Cortex of kidney (tissue), 1 donor: ENCODE measurements at places on chromosomes 3 and 15.

GRCh38 chr3:190481779-190482178 lies 32.1 kb upstream of the TMEM207 start:
- no peak for DNase-seq

GRCh38 chr15:52097180-52097579 lies 15.4 kb downstream of the BCL2L10 start:
- DNase-seq, result no peak

- no peak for DNase-seq
Observed at GRCh38 chr3:151282921-151283320, 4.6 kb upstream of the P2RY14 start.

GRCh38 chr3:156474560-156475389 lies 80.1 kb downstream of the SSR3 start:
- no peak for DNase-seq

- no peak for DNase-seq
Observed at GRCh38 chr15:43253431-43254403, 13.0 kb downstream of the TGM5 start.

DNA sequence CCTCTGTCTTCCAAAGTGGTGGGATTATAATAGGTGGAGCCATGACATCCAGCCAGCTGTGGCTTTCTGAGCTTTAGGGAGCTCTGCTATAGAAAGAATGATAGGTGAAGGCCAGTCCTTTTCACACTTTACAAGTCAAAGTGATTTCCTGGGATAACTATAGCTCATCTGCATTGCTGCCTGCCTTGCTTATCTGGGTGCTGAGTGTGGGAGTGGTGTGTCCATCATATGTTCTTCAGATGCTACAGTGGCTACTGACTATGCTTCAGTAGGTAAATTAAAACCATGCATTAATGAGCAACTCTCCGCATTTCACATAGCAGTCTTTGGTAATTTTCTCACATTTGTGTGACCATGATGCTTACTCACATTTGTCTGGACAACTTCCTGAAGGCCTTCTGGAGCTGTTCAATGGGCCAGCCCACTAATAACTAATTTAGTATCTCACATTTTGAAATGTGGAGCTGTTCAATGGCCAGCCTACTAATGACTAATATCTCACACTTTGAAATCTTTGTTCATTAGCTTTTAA lies 23.4 kb downstream of the RHOA start:
- no peak for DNase-seq

- DNase-seq, result no peak
Observed at GRCh38 chr3:17640466-17640865, 102.0 kb downstream of the TBC1D5 start.

DNA sequence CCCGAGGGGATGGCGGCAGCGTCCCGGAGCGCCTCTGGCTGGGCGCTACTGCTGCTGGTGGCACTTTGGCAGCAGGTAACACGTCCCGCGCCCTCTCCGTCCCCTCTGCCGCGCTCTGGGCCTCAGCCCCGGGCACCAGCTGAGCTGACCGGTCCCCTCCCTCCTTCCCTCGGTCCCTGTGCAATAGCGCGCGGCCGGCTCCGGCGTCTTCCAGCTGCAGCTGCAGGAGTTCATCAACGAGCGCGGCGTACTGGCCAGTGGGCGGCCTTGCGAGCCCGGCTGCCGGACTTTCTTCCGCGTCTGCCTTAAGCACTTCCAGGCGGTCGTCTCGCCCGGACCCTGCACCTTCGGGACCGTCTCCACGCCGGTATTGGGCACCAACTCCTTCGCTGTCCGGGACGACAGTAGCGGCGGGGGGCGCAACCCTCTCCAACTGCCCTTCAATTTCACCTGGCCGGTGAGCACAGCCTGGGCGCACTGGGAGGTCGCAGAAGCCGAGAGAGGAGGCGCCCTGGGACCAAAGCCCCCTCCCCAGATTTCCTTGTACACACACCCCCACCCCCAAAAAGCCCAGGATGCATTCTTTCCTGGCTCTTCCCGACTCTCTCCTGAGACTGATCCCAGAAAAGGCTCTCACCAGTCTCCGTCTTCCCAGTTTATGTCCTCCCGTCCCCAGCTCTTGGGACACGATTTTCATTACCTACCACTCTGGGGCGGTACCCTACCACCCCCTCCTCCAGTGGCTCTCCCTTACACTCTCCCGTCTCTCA lies 705 bp downstream of the DLL4 start:
- no peak for DNase-seq

DNA sequence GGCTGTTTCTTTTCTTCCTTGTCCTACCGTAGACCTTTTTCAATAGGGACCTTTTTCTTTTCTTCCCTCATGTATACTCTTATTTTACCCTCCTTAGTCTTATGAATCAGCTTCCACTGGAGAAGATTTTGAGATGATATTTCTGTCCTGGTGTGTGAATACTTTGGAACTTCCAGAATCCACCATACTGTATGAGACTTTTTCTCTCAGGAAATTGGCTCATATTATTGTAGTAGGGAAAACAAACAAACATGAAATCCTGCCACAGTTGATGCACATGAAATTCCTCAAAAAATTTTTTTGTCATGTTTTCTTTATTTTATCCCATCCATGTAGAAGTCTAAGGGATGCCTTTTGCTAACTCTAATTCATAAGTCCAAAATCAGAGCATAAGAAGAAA lies 289.3 kb upstream of the PLSCR5 start:
- DNase-seq, result no peak

DNA sequence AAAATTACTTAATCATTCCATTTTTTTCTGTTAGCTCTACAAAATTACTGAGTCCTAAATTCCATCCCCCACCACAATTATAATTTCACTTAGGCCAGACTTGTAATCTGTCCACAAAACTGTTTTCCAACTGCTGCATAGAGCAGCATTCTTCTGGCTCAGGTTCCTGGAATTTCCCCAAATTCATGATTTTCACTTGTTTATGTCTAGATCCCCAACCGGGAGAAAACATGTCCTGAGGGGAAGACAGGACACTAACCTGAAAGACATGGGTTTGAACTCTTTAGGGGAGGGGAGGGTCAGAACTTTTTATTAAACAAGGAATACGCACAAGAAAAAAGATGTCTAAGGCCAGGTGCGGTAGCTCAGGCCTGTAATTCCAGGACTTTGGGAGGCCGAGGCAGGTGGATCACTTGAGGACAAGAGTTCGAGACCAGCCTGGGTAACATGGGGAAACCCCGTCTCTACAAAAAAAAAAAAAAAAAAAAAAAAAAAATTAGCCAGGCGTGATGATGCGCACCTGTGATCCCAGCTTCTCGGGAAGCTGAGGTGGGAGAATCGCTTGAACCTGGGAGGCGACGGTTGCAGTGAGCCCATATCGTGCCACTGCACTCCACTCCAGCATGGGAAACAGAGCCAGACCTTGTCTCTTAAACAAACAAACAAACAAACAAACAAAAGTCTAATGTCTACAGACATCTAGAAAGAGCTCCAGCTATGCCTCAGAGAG lies 1.5 kb downstream of the ETFA start:
- no peak for DNase-seq

- DNase-seq, result no peak
Observed at GRCh38 chr3:144687862-144688261, 716.2 kb downstream of the DIPK2A start.

GRCh38 chr3:5195605-5196004 lies 8.1 kb downstream of the EDEM1 start:
- no peak for DNase-seq

- no peak for DNase-seq
Observed at GRCh38 chr3:12351145-12351544, 62.3 kb downstream of the PPARG start.

DNA sequence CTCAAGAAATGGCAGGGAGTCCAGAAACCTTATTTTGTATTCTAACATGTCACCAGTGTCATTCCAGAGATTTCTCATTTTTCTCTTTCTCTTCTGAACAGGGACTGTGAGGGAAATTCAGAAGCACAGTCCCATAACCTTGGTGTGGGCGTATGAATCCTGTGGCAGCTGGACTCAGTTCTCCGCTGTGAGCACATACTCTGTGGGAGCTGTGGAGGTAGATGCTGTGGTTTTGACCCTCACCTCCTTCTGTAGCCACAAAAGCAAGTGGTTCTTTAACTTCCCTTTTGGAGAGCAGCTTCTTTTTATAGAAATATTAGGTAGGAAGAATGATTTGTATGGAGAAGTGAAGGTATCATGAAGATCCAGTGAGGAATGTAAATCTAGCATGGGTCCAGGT lies 13.4 kb downstream of the TMEM207 start:
- DNase-seq, result no peak

GRCh38 chr15:89770041-89770440 lies 6.1 kb upstream of the MESP2 start:
- DNase-seq, result no peak

GRCh38 chr15:63818191-63818590 lies 15.6 kb downstream of the HERC1 start:
- no peak for DNase-seq

- no peak for DNase-seq
Observed at GRCh38 chr3:8627201-8627940, 17.2 kb downstream of the SSUH2 start.

DNA sequence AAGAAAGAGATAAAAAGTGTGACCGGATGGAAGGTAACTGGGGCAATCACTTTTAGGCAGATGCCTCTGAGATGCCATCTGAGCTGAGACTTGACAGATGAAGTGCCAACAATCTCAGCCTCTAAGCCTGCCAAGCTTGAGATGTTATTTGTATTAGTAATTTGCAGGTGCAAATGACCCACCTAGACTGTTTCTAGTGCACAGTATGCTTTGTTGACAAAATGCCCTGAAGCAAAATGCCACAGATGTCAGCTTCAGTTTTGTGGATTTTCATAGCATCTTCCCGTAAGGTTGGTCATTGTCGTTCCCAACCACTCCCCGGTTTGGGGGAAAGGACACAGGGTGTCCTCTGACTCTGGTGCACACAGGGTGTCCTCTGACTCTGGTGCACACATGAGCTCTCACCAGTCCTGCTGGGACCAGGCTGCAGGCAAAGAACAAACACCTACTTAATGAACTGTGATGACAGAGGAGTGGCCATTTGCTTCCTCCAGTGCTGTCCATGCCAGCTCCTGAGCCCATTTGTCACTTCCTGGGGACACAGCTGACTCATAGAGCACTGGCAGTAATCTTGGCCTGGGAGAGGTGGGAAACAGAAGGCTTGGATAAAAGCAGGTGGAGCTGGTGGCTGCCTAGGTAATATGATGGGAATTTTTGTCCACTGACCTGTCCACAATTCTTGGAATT lies 16.7 kb upstream of the PPP1R2 start:
- DNase-seq, result no peak

DNA sequence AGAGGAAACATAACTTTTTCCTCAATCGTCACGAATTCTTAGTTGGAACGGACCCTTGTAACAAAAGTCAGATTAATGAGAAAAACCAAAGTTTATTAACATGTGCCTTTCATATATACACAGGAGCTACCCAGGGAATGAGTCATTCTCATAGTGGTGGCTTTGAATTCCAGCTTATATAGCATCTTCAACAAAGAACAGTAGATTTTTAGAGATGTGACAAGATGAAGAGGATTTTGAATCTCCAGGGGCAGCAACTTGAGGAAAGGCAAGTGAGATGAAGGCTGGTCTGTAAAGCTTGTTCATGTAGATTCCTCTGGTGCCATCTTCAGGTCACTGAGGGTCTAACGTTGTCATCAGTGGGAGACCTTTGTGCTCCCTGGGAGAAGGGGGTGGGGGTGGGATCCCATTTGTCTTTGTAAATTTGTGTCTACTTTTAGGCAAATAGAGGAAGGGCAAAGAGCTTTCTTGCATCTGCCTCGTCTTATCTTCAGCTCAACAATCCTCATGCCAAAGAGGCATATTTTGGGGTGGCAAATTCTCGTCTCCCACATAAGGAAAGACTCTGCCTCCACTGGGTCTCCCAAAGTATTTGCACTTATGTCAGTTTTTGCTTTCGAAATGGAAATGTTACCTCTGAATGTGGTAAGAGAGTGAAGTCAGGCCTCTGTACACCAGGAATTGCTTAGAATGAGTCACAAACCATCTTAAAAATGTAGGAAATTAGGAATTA lies 29.5 kb downstream of the CLEC3B start:
- no peak for DNase-seq

DNA sequence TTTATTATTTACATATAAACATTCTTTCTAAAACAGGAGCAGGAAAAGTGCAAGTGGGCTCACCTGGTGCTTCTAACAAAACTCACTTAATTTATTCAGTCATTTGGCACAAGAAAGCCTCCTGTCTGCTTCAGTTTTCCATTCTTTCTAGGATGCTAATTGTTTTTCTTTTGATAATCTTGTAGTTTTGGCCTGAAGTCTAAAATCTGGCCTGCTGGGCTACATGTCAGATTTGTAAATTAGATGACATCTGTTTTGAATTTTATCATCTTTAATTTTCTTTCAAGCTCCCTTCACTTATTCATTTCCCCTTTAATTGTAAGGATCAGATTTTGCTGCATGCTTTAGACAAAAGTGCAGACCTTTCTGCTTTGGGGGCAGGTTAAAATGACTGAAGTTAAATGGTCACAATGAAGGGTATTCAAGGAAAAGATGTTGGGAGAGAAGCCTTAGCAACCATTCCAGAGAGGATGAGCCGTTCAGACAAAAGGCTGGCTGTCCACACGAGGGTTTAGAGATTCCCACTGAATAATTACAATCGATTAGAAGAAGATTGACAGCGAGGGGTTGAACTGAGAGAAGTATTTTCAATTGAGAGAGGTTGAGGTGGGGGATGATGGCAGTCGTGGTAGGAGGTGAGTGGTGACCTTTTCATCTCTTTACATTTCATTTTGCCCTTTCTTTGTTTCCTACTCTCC lies 59.9 kb upstream of the PTX3 start:
- no peak for DNase-seq

GRCh38 chr3:111669926-111670630 lies 74.9 kb upstream of the ZBED2 start:
- DNase-seq, result no peak

DNA sequence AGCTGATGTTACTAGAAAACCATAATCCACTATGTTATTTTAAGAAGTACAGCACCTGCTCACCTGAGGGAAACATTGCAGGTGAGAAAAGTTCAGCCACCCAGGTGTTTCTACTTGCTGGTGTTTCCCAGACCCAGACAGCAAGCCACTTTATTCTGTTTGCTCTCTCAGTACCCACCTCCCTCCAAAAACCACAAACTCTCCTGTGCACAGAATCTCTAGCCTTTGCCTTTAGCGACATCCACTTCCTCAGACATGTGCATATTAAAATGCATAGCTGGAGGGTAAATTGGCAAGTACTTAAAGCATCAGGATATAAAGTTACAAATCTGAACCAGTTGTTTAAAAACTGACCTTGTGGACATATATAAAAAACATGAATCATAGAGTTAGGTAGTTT lies 36.7 kb downstream of the VGLL3 start:
- DNase-seq, result no peak

DNA sequence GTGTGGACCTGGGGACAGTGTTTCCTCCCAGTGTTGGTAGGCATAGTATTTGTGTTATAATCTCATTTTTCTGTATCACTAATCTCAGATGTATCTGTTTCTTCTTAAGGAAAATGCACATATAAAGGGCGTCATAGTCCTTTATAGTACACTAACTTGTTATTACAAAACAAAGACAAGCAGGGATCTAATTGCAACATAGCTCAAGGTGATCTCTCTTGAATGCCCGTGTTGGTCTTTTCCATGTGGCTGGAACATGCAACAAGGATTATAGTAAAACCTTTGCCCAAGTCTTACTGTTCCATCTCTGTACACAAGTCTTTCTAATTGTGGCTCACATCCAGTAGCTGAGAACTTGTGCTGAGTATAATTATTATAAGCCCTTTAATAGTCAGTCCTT lies 3.5 kb upstream of the GPR87 start:
- DNase-seq, result no peak
